ENCODE measurements at places on chromosomes 4 and X.

GRCh38 chrX:41862562-41863184 lies 60.7 kb downstream of the CASK start:
- no peak for DNase-seq

DNA sequence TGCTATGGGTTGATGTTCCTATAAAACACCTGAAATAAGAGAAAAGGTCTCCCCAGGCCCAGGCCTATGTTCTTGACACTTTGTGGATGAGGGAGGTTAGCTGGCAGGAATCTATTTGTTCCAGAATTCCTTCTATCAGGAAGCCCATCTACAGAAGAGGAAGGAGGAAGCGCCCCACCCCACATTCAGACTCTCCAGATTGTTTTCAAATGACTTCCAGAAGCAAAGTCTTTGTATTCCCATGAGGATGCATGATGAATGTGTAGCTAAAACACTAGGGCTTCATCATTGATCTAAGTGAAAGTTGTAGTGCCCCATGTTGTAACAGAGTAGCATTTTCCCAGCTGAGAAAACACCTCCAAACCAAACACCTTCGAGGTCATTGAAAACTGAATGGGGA lies 16.4 kb downstream of the OTC start:
- no peak for DNase-seq

DNA sequence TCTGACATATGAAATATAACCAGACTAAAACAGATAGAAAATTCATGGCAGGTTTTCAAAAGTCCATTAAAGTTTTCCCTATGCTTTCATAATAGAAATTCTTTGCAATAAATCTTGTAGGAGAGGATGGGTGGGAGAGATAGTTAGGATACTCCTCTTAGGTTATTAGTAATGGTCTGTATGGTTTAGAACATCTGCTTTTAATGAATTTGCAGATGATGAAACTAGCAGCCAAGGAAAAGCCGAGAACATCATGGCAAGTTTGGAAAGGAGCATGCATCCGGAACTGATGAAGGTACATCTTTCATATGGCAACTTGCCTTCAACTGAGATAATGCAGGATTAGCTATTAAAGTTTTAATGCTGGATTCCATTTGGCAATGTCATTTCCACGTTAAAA lies 70.7 kb downstream of the DOCK11 start:
- DNase-seq, result no peak

DNA sequence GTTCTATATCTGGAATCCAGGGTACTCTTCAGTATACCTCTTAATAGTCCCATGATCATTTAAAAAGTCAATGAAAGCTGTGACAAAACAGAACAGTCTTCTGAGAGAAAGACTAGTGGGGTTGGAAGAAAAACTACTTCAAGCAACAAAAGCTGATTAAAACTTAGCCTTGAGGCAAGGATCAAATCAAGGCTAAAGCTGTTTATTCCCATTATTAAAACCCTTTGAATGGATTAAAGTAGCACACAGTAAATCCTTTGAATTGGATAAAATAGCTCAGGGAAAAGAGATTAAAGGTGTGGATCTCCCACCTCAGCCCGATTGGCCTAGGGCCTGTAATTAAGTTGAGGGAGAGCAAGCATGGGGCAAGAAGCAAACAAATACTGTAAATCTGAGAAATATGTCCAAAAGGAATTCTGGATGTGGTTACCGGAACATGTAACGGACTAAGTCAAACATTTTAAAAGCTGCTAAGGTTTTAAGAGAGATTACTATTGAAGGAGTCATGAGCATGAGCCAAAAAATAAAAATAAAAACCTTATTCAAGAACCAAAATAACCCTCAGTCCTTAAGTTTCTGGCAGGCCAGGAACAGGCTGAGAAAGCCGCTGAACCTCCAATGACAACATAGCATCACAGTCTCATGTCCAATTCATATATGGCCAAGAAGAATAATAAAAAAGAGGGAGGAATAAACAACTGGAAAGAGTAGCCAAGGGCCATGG lies 257.3 kb upstream of the NEIL3 start:
- no peak for DNase-seq

DNA sequence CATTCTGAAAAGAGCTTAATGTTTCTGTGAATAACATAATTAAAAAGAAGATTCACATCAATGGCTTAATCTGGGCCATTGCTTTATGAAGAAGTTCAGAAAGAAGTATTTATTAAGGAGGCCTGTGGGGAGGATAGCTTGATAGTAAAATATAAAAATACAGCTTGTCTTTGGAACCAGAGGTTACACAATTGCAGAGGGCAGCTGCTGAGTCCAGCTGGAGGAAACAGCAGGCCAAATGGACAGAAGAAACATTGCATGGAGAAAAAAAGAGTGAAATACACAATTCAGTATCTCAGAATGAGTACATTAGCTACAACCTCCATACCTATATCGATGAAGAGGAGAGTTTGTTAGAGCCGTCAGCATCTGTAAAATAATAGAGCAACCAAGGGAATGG lies 148.0 kb upstream of the NPY2R start:
- DNase-seq, result no peak

DNA sequence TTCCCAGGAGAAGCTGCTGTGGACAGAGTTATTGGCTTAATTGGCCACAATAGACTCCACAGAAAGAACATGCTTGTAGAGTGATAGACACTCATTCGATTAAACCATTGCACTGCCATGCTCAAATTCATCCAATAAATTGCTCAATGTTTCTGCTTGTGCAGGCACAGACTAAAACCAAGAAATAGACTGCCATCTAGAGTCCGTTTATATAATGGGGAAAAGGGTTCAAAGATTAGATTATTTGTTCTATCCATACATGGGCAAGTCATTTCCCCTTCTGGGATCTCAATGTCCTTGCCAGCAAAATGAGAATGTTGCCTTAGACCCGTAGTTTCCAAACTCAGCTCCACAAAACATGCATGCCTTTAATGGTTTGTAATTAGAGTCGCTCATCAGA lies 8.7 kb downstream of the SMIM10 start:
- DNase-seq, result no peak

- DNase-seq, result no peak
These were observed 264.6 kb upstream of the HAND2 start for GRCh38 chr4:173794662-173795061.

GRCh38 chrX:29940750-29941149 lies 274.6 kb upstream of the MAGEB2 start:
- no peak for DNase-seq

DNA sequence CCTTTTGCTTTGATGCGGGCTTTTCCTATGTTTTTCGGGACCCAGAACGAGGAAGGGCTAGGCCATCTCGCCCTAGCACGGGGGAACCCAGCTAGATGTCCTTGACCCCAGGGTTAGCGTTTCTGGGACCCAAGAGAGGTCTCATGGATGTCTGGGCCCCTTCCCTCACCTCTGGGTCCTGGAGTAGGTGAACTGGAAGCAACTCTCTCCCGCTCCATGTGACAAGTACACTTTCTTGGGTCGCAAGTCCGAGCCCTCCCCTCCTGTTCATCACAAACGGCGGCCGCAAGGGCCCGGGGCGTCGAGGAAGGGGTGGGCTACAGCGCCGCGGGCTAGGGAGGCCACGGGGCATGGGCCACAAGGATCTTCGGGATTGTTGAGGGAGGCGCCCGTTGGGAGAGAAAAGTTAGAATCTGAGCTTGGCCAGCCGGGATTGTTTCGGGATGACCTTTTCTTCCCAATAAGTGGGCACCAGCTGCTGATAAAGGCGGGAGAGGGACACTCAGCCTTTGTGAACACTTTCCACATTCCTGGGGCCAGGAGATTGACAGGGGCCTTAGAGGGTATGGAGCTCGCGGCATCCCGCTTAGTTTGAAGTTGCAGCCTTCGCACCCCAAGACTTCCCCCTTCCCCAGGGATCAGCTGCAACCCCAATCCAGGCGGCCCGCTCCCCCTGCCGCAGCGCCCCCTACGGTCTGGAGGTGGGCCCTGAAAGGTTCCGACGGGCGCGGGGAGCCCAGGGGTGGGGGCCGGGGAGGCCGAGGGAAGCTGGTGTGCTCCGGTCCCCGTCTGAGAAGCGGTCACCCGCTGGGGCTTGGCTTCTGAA lies 136.9 kb upstream of the ZIC3 start:
- DNase-seq, result no peak

GRCh38 chrX:39476604-39477021 lies 621.1 kb downstream of the BCOR start:
- no peak for DNase-seq

DNA sequence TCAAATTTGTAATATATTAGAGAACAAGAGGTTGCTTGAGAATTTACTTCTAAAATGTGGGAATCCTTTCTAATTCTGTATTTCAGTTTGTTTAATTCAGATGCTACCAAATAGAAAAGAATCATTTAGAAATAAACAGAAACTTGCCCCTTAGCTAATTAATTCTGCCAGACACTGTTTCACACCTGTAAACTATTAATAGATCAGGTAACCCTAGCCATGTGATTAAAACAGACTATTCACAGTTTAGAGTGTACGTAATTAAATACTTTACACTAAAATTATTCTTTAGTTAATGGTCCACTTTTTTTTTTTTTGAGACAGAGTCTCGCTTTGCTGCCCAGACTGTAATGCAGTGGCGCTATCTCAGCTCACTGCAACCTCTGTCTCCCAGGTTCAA lies 124.0 kb downstream of the PTPN13 start:
- DNase-seq, result no peak

DNA sequence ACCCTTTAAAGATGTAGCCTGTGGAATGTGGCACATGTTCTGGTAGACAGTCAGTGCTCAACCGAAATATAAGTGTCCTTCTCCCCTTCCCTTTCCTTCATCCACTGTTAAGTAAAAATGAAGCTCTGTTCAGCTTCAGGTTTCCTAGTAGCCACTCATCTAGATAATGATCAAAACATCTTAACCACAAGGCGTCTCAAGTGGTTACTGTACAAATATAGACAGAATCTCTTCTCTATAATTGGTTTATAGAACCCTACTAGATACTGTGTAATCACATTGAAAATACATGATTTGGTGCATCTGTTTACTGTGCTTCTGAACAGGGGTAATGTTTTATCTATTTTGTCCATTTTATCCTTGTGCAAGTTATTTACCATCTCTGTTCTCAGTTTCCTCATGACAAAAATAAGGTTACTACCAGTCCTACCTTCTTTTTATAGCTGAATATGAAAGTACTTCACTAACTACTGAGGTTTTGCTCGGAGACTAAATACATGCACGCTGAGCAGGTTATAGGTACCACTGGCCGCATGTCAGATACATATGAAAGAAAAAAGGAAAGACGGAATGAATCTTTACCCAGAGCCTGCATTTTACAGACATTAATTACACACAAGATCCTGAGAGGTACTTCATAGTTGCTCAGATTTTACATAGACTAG lies 20.3 kb upstream of the SLC25A4 start:
- DNase-seq, result no peak

DNA sequence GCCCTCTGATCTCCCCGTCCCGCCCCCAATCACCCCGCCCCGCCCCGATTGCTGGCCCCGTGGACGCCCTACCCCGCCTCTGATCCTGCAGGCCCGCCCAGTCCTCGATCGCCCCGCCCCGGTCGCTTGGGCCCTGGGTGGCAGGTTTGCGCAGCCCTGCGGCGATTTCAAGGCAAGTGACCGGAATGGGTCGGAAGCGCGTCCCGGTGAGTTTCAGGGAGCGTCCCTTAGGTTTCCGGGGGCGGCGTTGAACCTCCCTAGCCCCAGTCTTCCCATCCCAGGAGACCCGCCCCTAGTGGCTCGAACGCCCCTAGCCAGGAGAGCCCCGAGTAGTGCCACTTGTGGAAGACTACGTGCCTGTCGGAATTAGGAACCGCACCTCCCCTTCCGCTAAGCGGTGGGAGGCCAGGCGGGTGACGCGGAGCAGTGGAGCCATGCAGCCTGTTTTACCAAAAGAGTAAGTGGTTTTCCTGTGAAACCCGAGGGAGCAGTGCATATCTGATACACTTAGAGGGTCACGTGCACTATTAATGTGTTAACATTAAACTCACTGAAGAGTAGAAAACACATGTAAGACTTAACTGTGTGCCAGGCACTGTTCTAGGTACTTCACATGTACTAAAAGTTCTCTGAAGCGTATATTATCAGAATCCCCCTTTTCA lies 354 bp upstream of the TEC start:
- peak; percentile 87 for DNase-seq

DNA sequence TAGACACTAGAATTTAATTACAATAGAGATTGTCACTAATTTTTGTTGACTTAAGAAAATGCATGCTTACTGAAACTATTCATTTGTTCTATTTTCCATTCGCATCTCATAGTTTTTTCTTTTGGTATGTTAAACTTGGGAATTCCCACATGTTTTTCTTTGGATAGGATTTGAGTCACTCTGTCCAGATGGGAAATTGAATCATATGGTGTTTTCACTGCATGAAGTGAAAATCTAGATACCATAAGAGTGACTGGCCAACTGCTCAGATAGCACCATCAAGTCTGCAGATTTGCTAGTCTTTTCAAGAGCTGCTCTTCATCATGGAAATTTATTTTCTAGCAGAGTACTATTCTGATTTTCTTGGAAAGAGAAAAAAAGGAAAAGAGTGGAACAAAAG lies 172.6 kb downstream of the FAM47B start:
- no peak for DNase-seq

- no peak for DNase-seq
These were observed at the start of gene NWD2 for GRCh38 chr4:37244583-37245390. Gene NWD2 (plus strand): TSS chr4:37244743. CDS start chr4:37245068, 325 bp downstream.

GRCh38 chr4:175424111-175424510 lies 388.0 kb downstream of the GPM6A start:
- no peak for DNase-seq

GRCh38 chrX:2243913-2244460 lies 256.8 kb downstream of the DHRSX start:
- DNase-seq, result no peak

GRCh38 chrX:15985937-15986336 lies 131.3 kb upstream of the AP1S2 start:
- peak; percentile 11 for DNase-seq

GRCh38 chr4:169661761-169662160 lies 41.4 kb downstream of the CLCN3 start:
- DNase-seq, result no peak

DNA sequence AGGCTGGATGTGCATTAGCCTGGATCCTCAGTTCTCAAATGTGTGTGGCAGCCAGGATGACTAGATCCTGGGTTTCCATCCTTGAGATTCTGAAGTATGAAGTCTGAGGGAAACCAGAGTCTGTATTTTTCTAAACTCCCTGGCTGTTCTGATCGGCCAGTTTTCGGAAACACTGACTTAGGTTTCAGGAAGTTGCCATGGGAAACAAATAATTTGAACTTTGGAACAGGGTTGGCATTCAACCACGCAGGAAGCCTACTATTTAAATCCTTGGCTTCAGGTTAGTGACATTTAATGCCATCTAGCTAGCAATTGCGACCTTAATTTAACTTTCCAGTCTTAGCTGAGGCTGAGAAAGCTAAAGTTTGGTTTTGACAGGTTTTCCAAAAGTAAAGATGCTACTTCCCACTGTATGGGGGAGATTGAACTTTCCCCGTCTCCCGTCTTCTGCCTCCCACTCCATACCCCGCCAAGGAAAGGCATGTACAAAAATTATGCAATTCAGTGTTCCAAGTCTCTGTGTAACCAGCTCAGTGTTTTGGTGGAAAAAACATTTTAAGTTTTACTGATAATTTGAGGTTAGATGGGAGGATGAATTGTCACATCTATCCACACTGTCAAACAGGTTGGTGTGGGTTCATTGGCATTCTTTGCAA lies 67.6 kb downstream of the PDGFRA start:
- DNase-seq, result no peak

GRCh38 chr4:79294064-79294463 lies 31.8 kb downstream of the NAA11 start:
- DNase-seq, result no peak

Measured in activated CD4-positive, alpha-beta T cell treated with anti-CD3 and anti-CD28 coated beads for 24 hours (primary cell).